ENCODE measurements at places on chromosomes 2 and 18.

- DNase-seq = no peak
Observed at GRCh38 chr2:206918263-206918662, 21.1 kb upstream of the CPO start.

DNA sequence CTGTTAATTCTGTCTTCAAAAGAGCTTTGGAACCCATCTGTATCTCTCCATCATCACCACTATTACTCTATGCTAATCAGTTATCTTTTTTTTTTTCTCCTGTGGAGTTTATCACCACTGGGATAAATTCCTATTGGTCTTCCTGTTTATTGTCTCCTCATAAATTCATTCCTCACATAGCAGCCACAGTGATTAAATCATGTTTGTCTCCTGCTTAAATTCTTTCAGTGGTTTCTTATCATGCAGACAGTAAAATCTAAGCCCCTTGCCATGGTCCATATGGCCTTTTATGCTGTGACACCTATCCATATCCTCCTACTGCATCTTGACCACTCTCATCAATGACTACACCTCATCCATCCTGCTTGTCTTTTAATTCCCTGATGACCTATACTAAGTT lies 239.8 kb upstream of the ZEB2 start:
- no peak for DNase-seq

GRCh38 chr2:191747170-191747530 lies 69.2 kb downstream of the NABP1 start:
- DNase-seq = no peak

DNA sequence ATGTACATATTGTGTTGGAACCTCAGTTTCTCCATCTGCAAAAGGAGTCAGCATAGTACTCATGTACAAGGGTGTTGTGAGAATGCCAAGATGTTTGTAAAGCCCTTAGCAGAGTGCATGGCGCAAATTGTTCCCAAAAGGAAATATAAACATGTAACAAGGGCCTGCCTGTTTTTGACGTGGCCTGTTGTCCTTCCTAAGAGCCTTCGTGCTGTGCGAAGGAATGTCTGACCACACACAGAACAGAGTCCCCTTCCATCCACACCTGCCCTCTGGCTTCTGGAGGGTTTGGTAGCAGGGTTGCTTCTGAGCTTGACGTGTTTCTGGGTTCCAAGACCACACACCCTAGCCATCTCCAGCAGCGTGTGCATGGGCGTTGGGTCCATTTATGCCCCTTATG lies 34.9 kb downstream of the CABLES1 start:
- no peak for DNase-seq

- no peak for DNase-seq
Observed at GRCh38 chr2:241217320-241218031, 29.0 kb downstream of the ANO7 start.

- no peak for DNase-seq
Observed at GRCh38 chr2:180983468-180984242, 3.2 kb downstream of the UBE2E3 start.

DNA sequence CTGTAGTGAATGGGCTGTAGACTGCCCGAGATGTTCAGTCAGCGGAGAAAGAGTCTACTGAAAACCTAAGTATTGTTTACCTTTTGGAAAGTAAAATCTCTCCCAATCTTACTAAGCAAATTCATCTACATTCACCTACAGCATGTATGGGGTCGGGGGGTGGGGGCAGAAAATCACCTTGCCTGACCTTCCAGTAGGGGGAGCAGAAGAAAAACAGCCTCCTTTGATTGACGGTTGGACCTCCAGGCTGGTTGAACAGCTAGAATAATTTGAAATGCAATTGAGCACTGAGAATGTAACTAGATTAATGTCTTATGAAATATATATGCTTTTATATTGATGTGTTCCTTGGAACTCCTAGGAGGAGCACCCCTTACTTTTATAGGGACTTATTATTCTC lies 10.0 kb downstream of the LRATD1 start:
- DNase-seq = no peak

DNA sequence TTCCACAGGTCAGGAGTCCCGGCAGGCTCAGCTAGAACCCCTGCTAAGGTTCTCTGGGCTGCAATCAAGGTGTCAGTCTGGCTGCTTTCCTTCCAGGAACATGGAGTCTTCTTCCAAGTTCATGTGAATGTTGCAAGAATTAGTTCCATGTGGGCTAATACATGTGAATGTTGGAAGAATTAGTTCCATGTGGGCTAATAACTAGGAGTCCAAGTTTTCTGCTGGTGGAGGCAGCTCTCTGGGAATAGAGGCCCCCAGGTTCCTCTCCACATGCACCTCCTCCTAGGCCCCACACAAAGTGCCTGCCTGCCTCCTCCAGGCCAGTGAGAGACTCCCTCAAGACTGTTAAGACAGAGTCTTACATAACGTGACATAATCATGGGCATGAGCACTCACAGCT lies 140.8 kb upstream of the SLC35G4 start:
- DNase-seq = no peak

- no peak for DNase-seq
Observed at GRCh38 chr2:163990541-163990940, 254.7 kb upstream of the FIGN start.

GRCh38 chr2:68371581-68371980 lies 6.5 kb downstream of the PLEK start:
- DNase-seq = no peak

DNA sequence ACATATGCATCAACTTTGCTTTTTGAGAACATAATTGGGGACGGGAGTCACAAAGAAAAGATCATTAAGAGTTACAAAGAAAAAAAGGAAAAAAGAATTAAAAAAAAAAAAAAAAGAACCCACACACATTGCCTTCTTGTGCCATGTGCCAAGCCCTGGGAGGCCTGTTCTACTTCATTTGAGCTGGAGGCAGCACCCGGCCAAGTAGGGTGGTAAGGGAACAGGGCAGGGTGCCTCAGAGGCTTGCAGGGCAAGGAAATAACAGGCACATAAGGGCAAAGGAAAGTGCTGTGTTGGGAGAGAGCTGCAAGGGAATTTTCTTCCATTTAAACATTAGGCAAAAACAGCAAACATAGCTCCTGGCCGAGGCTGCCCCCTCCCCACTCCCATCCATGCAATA lies 418.0 kb downstream of the TMEM182 start:
- no peak for DNase-seq

GRCh38 chr2:226154610-226155009 lies 645.0 kb downstream of the IRS1 start:
- no peak for DNase-seq

GRCh38 chr2:118667964-118668363 lies 179.5 kb downstream of the EN1 start:
- DNase-seq = no peak

- DNase-seq = no peak
Observed at GRCh38 chr2:37337620-37338280, 6.7 kb upstream of the QPCT start.

DNA sequence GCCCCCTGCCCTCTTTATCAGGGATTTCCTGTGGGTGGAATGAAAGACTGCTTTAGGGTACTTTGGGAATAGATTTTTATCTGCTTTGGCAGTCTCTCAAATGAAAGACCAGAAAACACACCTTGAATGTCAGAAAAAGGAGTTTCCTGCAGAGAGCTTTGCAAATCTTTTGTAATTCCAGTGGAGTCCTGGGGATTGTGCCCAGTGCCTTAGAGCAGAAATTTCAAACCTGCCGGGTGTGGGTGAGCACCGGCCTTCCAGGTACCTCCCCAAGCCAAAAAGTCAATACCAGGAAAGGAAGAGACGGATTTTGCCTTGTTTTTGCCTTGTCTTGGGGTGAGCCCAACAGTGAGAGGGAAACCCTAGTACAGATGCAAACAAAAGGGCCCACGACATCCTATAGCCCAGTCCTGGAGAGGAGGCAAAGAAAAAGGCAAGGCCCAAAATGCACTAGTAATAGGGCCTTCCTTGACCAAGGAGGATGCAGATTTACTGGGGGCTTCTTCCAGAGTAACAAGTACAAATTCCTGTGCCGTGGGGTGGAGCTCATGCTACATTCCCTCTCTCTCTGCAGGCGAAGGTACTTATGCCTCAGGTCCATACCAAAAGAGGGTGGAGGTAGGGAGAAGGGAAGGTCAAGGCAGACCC lies 36.4 kb downstream of the FOXI3 start:
- DNase-seq = no peak

GRCh38 chr2:11773111-11773510 lies 26.7 kb downstream of the LPIN1 start:
- no peak for DNase-seq

DNA sequence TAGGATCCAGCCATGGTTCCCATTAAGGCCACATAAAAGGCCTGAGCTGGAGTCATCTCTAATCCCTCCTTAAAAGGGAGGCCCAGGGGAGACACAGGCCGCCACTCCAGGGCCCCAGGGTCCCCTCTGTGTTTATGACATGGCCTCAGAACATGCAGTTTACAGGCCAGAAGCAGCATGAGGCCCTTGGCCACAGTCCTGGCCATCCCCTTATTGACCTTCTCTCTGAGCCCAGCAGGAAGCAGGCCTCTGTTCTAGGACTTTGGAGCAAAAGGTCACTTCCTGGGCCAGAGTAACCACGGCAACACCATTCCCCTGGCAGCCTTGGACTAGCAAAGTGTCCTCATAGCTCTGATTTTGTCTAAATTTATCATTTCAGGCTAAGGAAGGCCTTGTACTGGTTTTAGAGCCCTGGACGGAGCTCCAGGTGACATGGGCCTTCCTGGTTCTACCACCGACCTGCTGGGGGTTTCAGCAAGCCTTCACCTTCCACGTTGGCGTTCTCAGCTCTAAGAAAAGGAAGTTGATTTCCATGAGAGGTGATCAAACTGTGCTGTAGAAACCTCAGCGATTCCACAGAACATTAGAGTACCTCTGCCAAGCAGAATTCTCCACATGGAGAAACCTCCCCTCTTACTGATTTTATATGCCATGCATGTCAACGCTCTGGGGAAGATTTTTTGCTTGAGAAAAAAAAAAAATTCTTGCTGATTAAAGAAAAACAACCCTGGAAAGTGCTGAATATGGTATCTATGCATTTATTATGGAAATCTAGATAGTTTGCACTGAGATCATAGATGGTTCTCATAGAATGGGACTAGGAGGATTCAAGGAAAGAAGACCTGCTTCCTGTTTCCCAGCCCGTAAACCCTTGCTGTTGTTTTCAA lies 53.7 kb downstream of the HS1BP3 start:
- no peak for DNase-seq

- no peak for DNase-seq
Observed at GRCh38 chr18:148841-149240, 9.5 kb upstream of the USP14 start.

- no peak for DNase-seq
Observed at GRCh38 chr2:218075975-218076811, 7.1 kb downstream of the RUFY4 start.

GRCh38 chr18:38557006-38557405 lies 991.4 kb upstream of the CELF4 start:
- DNase-seq = no peak
